ELR (cell line): ENCODE measurements at places on chromosomes 4 and X.

DNA sequence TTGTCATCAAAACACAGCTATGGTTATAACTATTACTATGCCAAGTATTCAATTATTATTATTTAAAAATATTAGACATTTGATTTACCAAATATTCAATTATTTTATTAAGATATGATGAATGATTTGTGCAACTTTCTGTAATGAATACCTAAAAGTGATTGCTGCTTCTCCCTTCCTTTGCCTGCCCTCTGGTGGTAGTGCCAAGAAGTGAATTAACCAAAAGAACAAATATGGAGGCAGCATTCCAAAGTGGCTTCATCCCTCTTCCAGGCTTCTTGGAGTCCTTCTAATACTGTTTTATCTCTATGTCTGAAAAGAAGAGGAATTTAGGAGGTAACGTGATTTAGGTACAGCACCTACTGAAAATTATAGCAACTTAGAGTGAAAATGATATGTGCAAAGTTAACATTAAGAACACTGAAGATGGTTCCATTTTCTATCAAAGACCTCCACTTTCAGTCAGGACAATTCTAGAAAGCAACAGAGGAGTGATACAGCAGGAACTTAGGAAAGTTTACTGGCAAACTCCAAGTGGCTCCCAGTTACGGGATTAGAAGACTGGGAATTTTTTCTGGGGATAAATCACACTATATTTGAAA is 43.0 kb downstream of the ENPEP start:
- peak; percentile 45 for DNase-seq

DNA sequence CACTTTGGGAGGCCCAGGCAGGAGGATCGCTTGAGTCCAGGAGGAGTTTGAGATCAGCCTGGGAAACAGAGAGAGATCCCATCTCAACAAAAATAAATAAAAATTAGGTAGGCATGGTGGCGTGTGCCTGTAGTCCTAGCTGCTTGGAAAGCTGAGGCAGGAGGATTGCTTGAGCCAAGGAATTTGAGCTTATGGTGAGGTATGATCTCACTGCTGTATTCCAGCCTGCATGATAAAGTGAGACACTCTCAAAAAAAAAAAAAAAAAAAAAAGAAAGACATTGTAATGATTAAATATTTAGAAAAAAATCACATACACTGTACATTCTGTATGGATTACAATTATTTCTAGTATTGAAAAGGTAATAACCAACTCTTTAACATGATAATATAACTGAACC is 87.1 kb downstream of the SLIT2 start:
- no peak for DNase-seq

GRCh38 chr4:762211-763190 is 56.9 kb downstream of the PCGF3 start:
- peak; percentile 30 for DNase-seq

- DNase-seq, result no peak
These were observed 26.7 kb downstream of the OTC start for GRCh38 chrX:38379088-38379487.

DNA sequence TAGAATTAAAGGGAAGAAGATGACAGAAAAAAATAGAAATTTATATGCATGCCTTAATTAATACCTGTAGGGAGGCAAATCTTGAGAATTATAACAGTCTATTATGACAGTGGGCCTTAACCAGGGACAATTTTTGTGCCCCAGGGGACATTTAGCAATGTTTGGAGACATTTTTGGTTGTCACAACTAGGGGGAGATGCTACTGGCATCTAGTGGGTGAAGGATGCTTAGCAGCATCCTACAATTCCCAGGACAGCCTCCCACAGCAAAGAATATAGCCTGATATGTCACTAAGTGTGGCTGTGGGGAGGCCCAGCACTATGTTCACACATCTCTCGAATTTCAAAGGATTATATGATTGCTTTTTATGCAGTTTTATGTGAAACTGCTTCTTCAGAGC is 10.5 kb downstream of the GPR82 start:
- peak; percentile 26 for DNase-seq

- peak; percentile 75 for DNase-seq
These were observed 3.2 kb downstream of the TDO2 start for GRCh38 chr4:155906554-155907247.

DNA sequence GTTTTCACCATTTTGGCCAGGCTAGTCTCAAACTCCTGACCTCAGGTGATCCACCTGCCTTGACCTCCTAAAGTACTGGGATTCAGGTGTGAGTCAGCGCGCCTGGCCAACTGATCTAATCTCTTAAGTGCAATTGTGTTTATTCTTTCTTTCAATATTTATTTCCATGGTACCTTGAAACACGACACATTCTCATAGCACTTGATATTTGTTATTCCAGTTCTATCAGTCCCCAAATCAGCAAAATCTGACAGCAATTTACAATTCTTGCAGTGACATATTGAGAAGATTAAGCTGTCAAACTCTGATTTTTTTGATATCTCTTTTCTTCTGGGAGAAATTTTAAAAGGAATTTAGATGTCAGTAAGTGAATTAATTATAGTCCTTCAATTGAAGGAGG is 218.1 kb upstream of the FAT4 start:
- no peak for DNase-seq

- DNase-seq, result no peak
These were observed 10.9 kb upstream of the DDX3X start for GRCh38 chrX:41322821-41323603.

DNA sequence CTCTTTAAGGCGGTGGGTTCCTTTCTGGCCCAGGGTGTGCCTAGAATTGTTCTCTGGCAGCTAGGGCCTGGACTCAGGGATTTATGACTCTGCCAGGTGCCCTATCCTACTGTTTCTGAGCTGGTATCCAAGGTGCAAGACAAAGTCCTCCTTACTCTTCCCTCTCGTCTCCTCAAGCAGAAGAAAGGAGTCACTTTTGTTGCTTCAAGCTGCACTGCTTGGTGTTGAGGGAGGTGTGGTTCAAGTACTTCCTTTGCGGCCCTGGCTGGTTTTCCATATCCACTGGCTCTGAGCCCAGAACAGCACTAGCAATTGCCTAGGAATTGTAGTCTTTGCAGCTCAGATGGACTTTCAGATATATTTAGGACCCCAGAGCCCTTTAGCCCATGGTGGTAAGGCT is 39.3 kb downstream of the RTL3 start:
- DNase-seq, result no peak

GRCh38 chr4:158754385-158755180 is 14.2 kb upstream of the FNIP2 start:
- no peak for DNase-seq

DNA sequence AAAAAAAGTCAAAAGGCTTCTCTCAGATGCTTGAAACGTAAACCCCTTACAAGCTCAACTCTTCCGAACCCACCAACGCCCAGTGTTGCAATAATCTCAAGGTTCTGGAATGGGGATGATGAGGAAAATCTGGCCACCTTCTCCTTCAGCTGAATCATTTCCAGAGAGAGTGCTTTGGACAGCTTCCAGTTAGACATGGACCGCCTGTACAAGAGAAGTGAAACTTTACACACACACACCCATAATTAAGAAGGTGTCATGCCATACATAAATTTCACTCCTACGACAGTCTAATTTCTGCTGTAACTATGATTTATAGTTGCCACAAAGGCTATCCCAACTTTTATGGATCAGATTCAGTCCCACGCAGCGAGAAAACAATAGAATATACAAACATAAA is 72.3 kb downstream of the PRKG2 start:
- DNase-seq, result no peak

DNA sequence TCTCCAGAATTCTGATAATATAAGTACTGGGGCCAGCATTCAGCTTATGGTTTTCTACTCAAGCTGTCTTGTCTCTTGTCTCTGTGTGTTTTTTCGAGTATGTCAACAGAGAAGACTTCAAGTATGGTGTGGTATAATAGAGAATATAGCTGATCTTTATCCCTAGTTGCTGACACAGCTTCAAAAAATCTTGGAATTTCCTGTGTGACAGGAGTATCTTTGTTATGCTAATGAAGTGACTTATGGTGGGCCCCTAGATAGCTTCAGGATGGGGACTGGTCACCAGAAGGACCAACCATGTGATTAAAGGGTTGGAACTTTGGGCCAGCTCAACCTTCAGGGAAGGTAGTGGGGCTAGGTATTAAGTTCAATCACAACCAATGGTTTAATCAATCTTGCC is 2.9 kb downstream of the GPRASP3 start:
- peak; percentile 32 for DNase-seq

- DNase-seq, result no peak
These were observed 25.3 kb downstream of the IQCM start for GRCh38 chr4:149790172-149790907.

GRCh38 chr4:113607147-113607720 is 154.3 kb downstream of the CAMK2D start:
- DNase-seq, result no peak

DNA sequence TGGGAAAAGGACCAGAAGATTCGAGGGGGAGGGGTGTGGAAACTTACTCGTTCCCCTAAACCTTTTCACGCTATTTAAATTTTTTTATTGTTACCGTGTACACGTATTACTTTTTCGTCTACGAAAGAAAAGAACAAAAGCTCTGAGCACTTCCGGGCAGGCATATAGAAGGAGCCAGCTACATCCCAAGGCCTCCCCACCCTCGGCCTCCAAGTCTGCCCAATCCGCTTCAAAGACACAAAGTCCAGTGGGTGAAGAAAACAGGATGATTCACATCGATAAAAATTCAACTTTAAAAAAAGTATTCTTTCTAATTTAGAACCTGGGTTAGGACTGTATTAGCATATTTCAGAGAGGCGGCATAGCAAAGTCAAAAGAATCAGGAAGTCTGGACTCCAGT is 23.1 kb downstream of the SEL1L3 start:
- DNase-seq, result no peak
